ENCODE measurements at places on chromosomes 6 and 20. TPM values are rescaled to one million over a fixed set of nuclear protein-coding genes. Genes with fewer than 3 reads are reported as not detected.

DNA sequence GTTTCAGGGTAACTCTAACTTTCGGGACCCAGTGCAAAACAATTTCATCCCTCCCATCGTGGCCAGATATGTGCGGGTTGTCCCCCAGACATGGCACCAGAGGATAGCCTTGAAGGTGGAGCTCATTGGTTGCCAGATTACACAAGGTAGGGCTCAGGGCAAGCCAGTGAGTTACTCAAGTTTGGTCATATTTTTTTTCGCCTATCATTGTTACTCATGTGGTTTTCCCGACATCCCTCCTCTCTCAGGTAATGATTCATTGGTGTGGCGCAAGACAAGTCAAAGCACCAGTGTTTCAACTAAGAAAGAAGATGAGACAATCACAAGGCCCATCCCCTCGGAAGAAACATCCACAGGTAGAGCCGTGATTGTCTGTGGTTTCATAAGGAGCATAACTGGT lies 58.2 kb downstream of the DCBLD1 start:
- no peak for DNase-seq
- H3K36me3 ChIP-seq: peaks cover 19% of the 10 kb centered on the region
- no peaks in the 10 kb centered on the region for H3K4me1 ChIP-seq
- no peak overlapping the region for H3K27ac ChIP-seq
- H3K4me3 ChIP-seq: no peak overlapping the region

GRCh38 chr20:21048841-21049273 lies 57.3 kb downstream of the LINC00237 start:
- H3K36me3 ChIP-seq: no peaks in the 10 kb centered on the region
- peak; percentile 24 for DNase-seq
- H3K4me3 ChIP-seq: no peak overlapping the region
- no peak overlapping the region for H3K27ac ChIP-seq
- peaks cover 1% of the 10 kb centered on the region for H3K27me3 ChIP-seq
- H3K4me1 ChIP-seq: no peaks in the 10 kb centered on the region

GRCh38 chr6:116649129-116649528 lies 19.4 kb downstream of the ZUP1 start:
- H3K27ac ChIP-seq: no peak overlapping the region
- DNase-seq: no peak
- H3K36me3 ChIP-seq: peaks cover 41% of the 10 kb centered on the region
- H3K4me1 ChIP-seq: peaks cover 9% of the 10 kb centered on the region

- no peak for DNase-seq
- H3K36me3 ChIP-seq: no peaks in the 10 kb centered on the region
- H3K27me3 ChIP-seq: peaks cover 41% of the 10 kb centered on the region
- H3K4me3 ChIP-seq: no peak overlapping the region
- no peak overlapping the region for H3K27ac ChIP-seq
- peaks cover 6% of the 10 kb centered on the region for H3K4me1 ChIP-seq
These were observed 4.1 kb downstream of the KCNS1 start for GRCh38 chr20:45096781-45097180.

DNA sequence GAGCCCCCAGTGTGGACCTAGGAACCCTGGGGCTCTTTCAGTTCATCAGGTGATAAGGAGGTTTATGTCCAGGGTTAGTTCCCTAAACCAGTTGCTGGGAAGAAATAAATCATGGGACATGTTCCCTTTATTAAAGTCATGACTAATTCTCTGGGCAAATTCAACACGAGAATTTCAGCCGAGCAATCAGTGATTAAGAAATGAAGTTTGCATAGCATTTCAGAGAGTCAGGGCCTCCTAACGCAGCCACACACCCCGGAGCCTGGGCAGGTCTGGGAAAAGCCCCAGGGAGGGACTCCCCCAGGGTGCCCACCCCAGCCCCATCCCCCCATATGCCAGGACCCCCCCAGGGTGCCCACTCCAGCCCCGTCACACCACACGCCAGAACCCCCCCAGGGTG lies 20.1 kb downstream of the SLCO4A1 start:
- no peaks in the 10 kb centered on the region for H3K27me3 ChIP-seq
- peaks cover 33% of the 10 kb centered on the region for H3K36me3 ChIP-seq
- DNase-seq: no peak
- no peaks in the 10 kb centered on the region for H3K4me1 ChIP-seq
- no peak overlapping the region for H3K4me3 ChIP-seq

DNA sequence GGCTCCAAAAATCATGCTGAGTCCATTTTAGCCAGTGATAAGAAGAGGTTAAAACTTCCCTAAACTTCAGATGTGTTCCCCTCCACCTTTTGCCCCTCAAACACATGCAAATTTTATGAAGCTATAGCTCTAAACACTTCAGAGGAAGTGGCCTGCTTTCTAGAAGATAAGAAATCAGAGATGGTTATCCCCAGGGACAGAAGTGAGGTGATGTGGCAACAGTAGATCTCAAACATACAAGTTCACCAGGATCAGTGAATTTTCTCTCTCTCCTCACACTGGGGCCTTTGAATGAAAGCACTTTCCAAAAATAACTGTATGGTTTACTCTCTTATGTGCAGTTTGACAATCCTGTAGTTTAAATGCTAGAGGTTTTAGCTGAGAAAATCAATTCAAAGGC lies 332.0 kb downstream of the BTBD9 start:
- H3K27me3 ChIP-seq: no peaks in the 10 kb centered on the region
- no peak for DNase-seq
- H3K27ac ChIP-seq: peak overlapping the region; percentile 19
- peaks cover 23% of the 10 kb centered on the region for H3K4me1 ChIP-seq
- no peaks in the 10 kb centered on the region for H3K36me3 ChIP-seq

- H3K27me3 ChIP-seq: no peaks in the 10 kb centered on the region
- no peak overlapping the region for H3K27ac ChIP-seq
- DNase-seq: no peak
These were observed 325.6 kb downstream of the BTBD3 start for GRCh38 chr20:12243327-12243726.

- H3K4me1 ChIP-seq: no peaks in the 10 kb centered on the region
- no peak overlapping the region for H3K27ac ChIP-seq
- H3K4me3 ChIP-seq: no peak overlapping the region
These were observed 26.2 kb downstream of the PHACTR3 start for GRCh38 chr20:59630526-59630925.

DNA sequence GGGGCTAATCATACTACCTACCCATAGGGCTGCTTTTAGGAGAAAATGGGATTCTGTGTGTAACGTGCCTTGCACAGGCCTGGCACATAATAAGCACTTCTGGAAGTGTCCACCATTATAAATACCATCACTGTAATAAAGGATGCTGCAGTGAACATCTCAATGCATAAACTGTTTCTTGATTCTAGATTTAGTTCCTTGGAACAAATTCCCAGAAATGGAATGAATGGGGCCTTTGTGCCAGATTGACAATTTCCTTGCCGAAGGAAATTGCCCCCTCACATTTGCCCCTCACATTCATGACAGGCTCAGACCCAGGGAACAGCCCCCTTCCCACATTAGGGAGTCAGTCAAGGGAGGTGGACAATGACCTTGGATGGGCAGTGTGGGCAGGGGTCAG lies 29.2 kb downstream of the BPIFB4 start:
- no peaks in the 10 kb centered on the region for H3K36me3 ChIP-seq
- no peaks in the 10 kb centered on the region for H3K27me3 ChIP-seq
- no peak overlapping the region for H3K4me3 ChIP-seq

DNA sequence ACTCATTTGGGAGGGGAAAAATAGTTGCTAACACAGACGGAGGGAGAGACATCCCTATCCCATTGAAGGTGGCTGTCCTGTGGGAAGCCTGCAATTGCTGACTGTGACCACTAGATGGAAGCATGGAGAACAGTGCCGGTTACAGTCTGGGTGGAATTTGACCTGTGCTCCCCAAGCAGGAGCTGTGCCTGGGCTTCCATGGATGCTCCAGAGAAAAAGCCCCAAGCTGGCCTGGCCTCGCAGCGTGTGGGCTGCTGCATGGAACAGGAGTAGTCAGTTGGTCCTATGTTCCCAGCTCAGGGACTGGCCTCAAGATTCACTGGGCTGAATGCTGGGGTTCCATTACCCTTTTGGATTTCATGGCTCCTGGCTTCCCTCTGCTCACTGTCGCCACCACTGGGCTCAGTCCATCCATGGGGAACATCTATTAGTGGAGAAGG lies 116.3 kb upstream of the CHD6 start:
- DNase-seq: no peak
- H3K27ac ChIP-seq: no peak overlapping the region
- no peaks in the 10 kb centered on the region for H3K27me3 ChIP-seq
- H3K36me3 ChIP-seq: no peaks in the 10 kb centered on the region
- H3K4me3 ChIP-seq: no peak overlapping the region
- H3K4me1 ChIP-seq: no peaks in the 10 kb centered on the region

DNA sequence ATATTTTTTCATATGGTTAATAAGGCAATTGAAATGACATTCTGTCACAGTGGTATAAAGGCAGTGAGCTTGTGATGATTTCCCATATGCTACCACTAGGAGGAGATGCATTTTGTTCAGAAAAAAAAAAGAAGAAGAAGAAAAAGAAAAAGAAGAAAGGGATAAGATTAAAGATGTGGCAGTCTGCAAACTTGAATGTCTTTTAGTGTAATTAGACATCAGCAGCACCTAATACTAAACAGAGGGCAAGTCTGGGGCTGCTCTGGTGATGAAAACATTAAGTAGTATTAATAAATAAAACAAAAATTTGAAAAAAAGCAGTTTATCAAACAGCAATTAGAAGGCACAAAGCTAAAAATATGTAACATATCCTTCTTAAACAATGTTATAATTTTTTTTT lies 95.4 kb upstream of the DEFB112 start:
- H3K4me1 ChIP-seq: no peaks in the 10 kb centered on the region
- no peaks in the 10 kb centered on the region for H3K36me3 ChIP-seq
- DNase-seq: no peak
- H3K4me3 ChIP-seq: no peak overlapping the region

DNA sequence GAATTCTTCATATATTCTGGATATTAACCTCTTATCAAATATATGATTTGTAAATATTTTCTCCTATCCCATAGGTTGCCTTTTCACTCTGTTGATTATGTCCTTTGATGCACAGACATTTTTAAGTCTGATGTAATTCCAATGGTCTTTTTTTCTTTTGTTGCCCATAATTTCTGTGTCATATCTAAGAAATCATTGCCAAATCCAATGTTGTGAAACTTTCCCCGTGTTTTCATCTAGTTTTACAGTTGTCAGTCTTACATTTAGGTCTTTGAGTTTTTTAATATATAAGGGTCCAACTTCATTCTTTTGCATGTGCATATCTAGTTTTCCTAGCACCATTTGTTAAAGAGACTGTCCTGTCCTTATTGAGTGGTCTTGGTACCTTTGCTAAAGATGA lies 111.5 kb downstream of the SESN1 start:
- H3K4me3 ChIP-seq: no peak overlapping the region
- H3K36me3 ChIP-seq: peaks cover 17% of the 10 kb centered on the region

DNA sequence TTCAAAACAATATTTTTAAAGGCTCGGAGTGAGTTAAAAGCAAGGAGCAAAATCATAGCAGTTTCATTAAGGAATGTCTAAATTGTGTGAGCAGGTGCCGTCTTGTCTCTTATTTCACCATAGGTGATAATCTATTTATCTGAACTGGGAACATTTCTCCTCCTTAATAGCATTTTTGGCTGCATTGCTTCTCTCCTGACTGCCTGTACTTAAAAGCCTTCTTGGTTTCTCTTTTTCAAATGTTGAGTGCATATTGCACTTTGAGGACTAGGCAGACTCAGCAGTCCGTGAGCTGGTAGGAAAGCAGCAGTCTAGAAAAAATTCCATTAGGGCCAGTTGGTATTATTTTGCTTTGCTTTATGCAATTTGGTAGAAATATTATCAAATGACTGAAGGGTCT lies 645.9 kb downstream of the GRIK2 start:
- no peaks in the 10 kb centered on the region for H3K27me3 ChIP-seq
- H3K27ac ChIP-seq: no peak overlapping the region
- no peak for DNase-seq
- H3K4me1 ChIP-seq: no peaks in the 10 kb centered on the region
- no peaks in the 10 kb centered on the region for H3K36me3 ChIP-seq

GRCh38 chr6:13624871-13625288 lies 9.7 kb downstream of the NOL7 start:
- no peak overlapping the region for H3K4me3 ChIP-seq
- H3K36me3 ChIP-seq: peaks cover 81% of the 10 kb centered on the region
- peaks cover 18% of the 10 kb centered on the region for H3K4me1 ChIP-seq
- no peak for DNase-seq

GRCh38 chr6:70379473-70380013 lies 33.8 kb upstream of the FAM135A start:
- peaks cover 11% of the 10 kb centered on the region for H3K27me3 ChIP-seq
- H3K36me3 ChIP-seq: no peaks in the 10 kb centered on the region
- H3K4me1 ChIP-seq: no peaks in the 10 kb centered on the region
- no peak for DNase-seq
- no peak overlapping the region for H3K4me3 ChIP-seq

- no peak overlapping the region for H3K27ac ChIP-seq
- peaks cover 5% of the 10 kb centered on the region for H3K4me1 ChIP-seq
- no peaks in the 10 kb centered on the region for H3K27me3 ChIP-seq
- H3K4me3 ChIP-seq: no peak overlapping the region
- peaks cover 3% of the 10 kb centered on the region for H3K36me3 ChIP-seq
These were observed 35.2 kb downstream of the NHSL1 start for GRCh38 chr6:138464085-138464484.

- H3K27me3 ChIP-seq: peaks cover 27% of the 10 kb centered on the region
- no peak overlapping the region for H3K27ac ChIP-seq
- H3K36me3 ChIP-seq: no peaks in the 10 kb centered on the region
- peaks cover 21% of the 10 kb centered on the region for H3K4me1 ChIP-seq
- no peak overlapping the region for H3K4me3 ChIP-seq
These were observed 101.3 kb downstream of the SASH1 start for GRCh38 chr6:148443798-148444560.

DNA sequence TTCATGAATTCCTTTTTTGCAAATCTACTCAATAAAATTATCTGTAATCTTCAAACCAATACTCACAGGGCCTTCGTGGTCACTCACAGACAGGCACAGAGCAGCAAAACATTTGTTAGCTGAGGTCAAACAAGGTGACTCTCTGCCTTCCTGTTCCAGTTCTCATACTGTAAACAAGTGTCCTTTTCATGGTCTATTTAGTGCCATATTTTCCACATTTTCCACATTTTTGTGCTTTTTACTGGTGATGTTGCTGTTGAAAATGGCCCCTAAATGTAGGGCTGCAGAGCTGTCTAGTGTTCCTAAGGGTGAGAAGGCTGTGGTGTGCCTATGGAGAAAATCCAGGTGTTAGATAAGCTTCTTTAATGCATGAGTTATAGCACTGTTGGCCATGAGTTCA lies 133.1 kb upstream of the COL21A1 start:
- no peaks in the 10 kb centered on the region for H3K36me3 ChIP-seq
- no peaks in the 10 kb centered on the region for H3K27me3 ChIP-seq
- no peak overlapping the region for H3K4me3 ChIP-seq
- no peak overlapping the region for H3K27ac ChIP-seq
- no peak for DNase-seq

GRCh38 chr6:38782616-38783015 lies 67.5 kb downstream of the DNAH8 start:
- peaks cover 38% of the 10 kb centered on the region for H3K27me3 ChIP-seq
- H3K27ac ChIP-seq: no peak overlapping the region
- no peaks in the 10 kb centered on the region for H3K36me3 ChIP-seq
- no peaks in the 10 kb centered on the region for H3K4me1 ChIP-seq
- no peak overlapping the region for H3K4me3 ChIP-seq

TAGAP gene
- total RNA-seq: 38.1 TPM

CRISP3 gene
- total RNA-seq: not detected

RSPH9 gene
- not detected for total RNA-seq

C20orf141 gene
- not detected for total RNA-seq

AFG1L gene
- 5.5 TPM for total RNA-seq

KCNK5 gene
- total RNA-seq: 41.5 TPM

HSPA1A gene
- total RNA-seq: 112 TPM

ANKRD66 gene
- not detected for total RNA-seq

LTA gene
- 308 TPM for total RNA-seq

FAM209B gene
- 1.8 TPM for total RNA-seq

PPP1R16B gene
- total RNA-seq: 109 TPM

TBC1D32 gene
- total RNA-seq: 6.6 TPM
